ENCODE measurements at places on chromosomes 6 and 20.

GRCh38 chr6:46104209-46104608 is 25.6 kb upstream of the ENPP4 start:
- DNase-seq = no peak

GRCh38 chr6:40724886-40725285 is 137.7 kb upstream of the LRFN2 start:
- DNase-seq = no peak

- no peak for DNase-seq
Measured at GRCh38 chr6:131244942-131245341, 109.7 kb downstream of the AKAP7 start.

GRCh38 chr6:39752835-39753724 is 27.9 kb upstream of the KIF6 start:
- DNase-seq = no peak

DNA sequence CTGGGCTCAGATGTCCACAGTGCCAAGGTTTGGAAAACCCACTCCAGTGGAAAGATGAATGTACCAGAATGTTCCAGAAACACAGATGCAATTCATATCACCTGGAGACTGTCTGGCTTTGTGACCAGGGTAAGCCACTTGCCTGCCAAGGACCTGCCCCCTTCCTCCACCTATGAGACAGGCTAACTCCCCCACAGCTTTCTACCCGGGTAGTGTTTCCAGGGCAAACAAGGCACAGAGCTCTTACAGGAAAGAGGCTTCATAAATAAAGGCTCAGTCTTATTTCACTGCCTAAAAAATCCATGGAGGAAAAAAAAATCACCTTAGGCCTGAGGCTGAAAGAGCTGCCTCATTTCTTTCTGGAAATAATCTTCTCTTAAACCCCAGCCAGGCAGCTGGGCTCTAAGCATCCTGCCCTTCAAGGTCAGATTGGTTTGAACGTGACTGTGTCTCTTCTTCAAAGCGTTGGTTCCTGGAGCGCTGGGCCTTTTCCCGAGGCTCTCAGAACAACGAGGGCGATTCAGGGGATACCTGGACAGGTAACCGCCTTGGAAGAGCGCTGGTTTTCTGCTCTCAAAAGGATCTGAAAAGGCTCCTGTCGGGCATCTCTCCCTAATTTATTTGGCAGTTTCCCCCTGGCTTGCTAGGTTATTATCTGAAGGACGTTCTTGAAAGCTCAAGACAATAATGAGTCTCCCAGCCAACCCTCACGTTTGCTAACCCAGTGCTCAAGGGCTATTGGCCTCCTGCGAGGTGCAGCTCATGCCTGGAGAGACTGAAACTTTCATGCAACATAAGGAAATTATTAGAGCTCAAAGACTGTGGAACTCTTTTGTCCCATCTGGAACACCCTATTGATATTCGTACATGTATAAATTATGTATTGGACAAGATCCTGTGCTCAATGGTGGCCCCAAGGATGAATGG is 199.2 kb upstream of the PMEPA1 start:
- no peak for DNase-seq

- no peak for DNase-seq
Measured at GRCh38 chr6:134469702-134470456, 152.0 kb upstream of the SGK1 start.

DNA sequence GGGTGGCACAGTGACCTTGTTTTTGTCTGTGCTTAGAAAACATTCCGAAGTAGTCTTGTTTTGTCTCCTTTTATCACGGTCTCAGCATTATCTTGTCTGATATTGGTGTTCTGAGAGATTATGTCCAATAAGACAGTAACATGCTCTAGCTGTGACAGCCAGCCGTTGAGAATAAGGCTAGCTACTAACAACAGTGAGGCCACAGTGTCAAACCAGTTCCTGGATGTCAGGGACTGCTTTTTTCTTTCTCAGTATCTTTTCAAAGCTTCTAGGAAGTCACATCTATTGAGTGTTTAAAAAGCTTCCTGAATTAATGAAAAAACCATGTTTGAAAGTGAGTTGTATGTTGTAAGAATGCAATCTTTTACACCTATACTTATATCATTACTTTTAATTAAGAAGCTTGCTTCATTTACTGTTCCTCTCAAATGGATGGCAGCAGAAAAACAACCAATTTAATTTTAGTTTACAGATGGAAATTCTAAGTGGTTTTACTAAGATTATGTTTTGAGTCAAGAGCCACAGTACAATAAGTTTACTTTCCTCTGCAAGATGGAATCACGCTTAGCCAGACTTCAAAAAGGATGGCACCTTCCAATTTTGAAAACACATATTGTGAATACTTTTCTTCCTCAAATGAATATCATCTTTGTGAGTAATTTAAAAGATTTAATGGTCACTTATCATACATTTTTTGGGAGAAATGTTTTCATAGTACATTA is 53.1 kb downstream of the MAP3K7 start:
- no peak for DNase-seq

DNA sequence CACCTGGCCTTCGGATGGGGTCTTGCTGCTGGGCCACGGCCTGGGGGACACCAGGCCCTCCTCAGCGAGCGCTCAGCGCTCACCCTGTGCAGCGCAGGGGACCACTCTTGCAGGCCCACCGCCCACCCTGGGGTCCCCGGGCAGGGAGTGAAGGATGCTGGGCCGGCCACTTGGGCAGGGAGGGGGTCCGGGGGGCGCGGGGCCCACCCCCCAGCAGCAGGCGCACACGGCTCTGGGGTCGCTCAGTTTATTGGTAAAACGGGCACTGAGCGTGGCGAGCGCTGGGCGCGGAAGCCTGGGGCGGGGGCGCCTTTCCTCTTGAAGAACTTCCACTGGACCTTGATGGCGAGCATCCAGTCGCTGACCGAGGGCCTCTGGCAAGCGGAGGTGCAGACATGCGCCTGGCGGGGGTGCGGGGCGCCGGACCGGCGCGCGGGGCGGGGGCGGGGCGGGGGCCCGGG is 11.1 kb downstream of the EEF1A2 start:
- no peak for DNase-seq

DNA sequence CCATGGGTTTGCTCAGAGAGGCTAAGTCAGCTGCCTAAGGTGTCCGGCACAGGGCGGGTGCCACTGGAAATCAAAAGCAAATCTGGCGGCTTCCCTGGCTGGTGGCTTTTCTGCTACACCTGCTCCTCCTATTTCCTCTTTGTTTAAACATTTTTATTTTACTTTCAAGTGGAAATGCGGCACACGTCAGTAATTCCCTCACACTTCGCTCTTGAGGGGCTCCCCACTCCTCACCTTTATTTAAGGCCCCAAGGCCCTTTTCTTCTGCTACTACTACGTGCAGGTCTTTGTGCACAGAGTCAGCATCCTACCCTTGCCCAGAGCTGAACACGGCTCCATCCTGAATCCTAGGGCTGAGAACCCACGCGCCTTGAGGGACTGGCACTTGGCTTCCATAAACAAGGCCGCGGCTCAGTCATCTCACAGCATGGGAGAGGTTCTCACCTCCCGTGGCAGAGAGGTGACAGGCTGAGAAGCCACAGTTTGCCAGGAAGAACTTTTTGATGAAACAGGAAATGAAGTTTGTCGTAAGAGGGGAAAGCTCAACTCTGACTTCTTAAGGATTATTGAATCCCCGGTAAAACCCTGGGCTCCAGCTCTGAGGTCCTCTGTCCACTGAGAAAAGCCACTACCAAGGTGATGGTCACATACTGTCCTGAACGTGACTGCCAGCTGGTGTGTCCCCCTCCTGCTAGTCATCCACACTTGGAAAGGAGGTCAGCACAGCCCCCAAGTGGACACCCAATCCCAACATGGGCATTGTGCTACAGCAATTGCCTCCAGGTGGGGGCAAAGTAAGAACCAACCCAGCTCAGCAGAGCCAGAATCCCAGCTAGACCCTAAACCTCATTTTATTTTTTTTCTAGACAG is 48.0 kb downstream of the NFATC2 start:
- no peak for DNase-seq

DNA sequence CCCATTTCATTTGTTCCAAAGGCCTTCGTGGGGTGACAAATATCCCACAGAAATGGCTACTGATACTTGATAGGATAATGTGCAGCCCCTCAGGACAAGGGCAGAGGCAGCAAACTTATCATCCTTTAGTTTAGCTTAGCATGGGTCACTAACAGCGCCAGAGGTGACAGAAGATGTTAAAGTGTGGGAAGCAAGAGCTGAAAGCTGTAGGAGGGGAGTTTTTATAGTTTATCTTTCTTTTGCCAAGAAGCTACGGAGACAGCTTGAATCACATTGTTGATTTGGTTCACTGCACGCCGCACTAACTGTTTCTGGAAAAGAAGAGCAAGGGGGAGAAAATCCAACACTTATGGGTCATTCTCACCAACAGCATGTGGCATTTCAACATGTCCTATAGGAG is 773.9 kb upstream of the MMS22L start:
- no peak for DNase-seq

GRCh38 chr6:3294396-3294795 is 35.6 kb downstream of the PSMG4 start:
- no peak for DNase-seq

DNA sequence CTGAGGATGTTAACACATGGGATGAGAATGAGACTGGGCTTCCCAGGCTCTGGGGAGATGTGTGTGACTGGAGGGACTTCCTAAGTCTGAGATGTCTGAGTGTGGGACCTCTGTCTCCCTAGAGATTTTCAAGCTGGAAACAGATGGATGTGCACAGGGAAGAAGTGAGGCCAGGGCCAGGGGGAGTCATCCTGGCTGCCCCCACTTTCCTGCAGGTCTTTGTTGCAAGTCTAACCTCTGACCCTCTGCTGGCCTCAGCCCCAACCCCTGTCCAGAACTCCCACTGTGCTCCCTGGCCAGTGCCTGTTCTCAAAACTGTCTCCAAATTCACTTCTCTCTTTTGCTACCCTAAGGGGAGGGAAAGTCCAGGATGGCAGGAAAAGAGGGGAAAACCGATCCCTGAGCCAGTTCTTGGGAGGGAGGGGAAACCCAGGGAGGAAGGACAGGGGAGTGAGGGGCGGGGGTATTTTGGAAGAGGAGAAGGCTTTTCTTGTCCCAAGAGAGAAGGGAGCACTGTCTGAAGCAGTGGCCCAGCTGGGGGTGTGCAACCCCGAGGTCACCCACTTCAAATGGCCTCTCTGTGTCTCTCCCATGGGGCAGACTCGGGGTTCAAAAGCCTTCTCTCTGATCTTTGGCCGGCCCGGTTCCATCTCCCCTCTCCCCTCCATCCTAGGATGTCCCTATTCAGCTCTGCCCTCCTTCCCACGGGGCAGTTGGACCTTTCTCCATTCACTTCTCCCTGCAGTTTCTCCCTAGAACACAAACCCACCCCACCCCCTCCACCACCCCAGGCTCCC is 3.1 kb downstream of the PPP1R18 start:
- DNase-seq = no peak

DNA sequence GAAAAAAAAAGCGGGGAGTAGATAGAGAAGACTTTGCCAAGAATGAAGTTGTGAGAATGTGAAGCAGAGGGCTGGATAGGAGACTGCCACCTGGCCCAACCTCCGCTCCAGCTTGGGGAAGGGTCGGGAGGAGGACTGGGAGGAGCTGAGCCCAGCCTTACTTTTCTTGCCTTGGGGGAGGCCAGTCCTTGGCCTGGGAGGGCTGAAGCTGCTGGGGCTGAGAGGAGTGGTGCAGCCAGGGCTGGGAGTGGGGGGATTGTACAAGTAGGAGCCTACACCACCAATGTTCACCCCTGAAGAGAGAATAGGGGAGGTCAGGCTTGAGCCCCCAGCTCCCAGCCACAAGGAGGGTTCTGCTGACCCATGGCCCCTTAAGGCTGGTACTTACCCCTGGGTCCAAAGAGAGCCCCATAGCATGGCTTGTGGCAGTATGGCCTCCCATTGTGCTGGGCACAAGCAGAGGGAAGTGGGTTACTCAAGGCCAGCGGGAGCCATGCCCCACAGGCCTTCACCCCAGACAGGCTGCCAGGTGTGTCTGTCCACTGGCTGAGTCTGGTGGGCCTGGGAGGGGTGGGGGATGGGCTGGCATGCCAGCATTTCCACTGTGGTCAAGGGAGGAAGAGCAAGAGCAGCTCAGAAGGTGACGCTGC is 1.1 kb downstream of the CRIP3 start:
- no peak for DNase-seq

Data from stimulated activated CD4-positive, alpha-beta T cell treated with anti-CD3 and anti-CD28 coated beads, Interleukin-15, amount 100 ng/mL, for 48 hours (primary cell).